ENCODE measurements at places on chromosomes 5 and 9.

- no peak for DNase-seq
These were observed 586.4 kb downstream of the LRRC70 start for GRCh38 chr5:63164838-63165535.

- DNase-seq = no peak
These were observed 349.5 kb downstream of the DRD1 start for GRCh38 chr5:175094461-175094860.

DNA sequence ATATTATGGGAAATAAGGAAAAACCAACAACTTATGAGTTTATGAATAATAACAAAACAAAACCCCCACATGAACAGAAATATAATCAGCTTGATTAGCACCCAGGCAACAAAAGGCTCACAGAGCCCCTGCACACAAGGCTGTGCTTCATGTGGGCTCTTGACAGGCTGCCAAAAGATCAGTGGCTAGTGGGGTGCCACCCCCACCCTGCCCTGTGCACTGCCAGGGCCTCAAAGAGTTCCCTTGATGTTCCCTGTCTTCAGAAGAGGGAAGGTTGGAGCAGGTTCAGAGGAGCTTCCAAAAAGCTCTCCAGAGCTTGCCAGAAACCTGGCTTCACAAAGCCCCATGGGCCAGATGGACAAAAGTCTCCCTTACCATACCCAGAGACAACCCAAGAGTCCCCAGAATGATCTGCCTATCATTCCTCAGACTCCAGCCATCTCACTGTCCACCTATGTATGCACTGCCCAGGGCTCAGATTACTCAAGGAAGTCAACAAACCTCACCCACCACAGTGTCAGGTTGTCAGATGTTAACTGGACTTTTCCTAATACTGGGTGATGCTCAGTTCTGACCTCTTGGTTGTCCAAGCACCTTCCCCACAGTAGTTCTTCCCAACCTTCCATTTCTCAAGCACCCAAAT is 87.5 kb downstream of the SIL1 start:
- no peak for DNase-seq

DNA sequence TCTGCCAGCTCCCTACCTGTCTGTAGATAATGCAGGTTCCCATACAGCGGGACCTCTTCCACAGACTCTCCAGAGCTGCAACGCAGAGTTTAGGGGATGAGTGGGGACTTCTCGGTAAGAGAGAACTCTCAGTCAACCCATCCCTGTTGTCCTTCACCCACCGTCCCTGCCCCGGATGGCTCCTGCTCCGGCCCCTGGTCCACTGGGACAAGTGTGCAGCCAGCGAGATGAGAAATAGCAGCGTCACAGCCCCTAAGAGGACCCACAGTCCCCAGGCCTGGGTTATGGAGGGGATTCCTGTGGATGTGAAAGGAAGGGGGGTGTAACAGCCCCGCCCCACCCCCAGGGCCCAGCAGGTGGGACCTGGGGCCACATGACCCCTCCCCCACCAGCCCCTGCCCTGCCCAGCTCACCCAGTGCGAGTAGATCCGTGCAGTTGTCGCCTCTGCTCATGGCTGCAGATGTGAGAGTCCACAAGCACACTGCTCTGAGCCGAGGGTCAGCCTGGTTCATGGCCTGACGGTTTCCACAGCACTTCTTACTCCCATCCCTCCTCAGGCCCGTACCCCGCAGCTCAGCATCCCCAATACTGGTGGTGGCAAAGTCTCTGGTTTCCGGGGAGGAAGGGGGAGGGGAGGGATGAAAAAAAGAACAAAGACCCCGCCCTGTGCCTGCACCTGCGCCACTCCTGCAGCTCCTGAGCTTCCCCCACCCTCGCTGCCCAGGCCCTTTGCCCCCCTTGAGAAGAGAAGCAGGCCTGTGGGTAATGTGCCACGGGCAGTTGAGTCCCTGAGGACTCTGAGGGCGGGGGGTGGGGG is at the start of gene SIT1:
TSS of gene SIT1 (minus strand) at position 591 of the 818 bp plus-strand sequence. CDS start at position 513, 78 bp downstream.
- DNase-seq = no peak

GRCh38 chr9:36976371-36977030 is 57.6 kb downstream of the PAX5 start:
- DNase-seq = no peak

- DNase-seq = no peak
These were observed 6.6 kb upstream of the ZNF608 start for GRCh38 chr5:124752854-124753720.

DNA sequence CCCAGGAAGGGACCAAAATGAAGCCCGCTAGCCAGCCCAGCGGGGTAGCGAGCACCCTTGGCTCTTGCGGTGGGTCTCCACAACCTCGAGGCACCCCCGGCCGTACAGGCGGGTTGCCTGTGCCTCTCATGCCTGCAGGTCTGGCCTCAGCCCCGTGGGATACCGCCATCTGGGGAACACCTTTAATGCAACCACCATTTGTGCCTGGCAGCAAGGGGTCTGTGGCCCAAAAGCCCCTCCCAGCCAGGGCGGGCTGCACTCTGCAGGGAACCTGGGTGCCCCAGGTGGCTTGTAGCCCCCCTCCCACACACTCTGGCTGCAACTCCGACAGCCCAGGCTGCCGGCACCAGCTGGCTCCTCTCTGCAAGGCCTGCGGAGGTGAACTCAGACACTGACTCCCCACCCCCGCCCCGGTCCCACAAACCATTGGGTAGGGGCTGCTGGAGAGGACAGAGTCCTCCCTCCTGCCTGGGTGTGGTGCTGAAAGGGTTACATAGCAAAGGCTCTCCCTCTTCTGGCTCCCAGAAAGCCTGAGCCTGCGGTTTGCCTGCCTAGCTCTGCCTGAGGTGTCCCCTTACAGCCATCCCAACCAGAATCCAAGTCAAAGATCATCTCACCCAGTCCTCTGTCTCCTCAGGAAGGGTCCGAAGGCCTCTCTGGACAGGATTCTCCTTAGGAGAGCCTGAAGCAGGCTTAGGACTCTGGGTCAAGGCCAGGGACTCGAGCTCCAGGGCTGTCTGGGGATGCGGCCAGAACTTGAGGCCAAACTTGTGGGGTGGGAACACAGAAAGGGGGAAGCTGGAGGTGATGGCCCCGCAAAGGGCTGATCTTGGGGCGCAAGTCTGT is 109.4 kb downstream of the PSD2 start:
- peak; percentile 41 for DNase-seq

DNA sequence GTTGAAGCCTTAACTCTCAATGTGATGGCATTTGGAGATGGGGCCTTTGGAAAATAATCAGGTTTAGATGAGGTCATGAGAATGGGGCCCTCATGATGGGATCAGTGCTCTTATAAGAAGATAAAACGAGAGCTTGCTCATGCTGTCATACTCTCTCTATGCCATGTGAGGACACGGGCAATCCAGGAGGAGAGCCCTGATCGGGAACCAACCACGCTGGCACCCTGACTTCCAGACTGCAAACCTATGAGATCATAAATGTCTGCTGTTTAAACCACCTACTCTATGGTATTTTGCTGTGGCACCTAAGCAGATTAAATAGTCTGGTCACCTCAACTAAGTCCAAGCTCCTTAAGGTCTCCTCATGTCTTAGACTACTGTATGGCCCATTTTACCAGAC is 10.0 kb downstream of the HMGCS1 start:
- DNase-seq = no peak

DNA sequence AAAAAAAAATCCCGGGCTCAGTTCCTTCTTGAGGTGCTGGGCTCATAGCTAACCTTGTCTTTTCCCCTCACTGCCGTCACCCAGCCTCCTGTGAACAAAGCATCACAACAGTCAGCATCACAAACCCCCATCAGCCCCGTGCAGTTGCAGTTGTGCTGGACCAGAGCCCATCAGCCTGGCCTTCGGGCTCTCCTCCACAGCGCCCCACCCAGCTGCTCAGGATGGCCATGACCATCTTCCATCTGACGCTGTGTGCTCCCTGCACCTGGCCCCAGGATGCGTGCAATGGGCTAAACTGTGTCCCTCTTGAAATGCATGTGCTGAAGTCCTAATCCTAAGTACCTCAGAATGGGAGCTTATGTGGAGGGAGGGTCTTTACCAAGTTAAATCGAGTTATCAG is 48.1 kb downstream of the NSUN2 start:
- DNase-seq = no peak

- no peak for DNase-seq
These were observed 27.6 kb upstream of the TSLP start for GRCh38 chr5:111043712-111044506.

All from NCI-H524 (cell line).